ENCODE measurements at places on chromosomes 2 and 18.

DNA sequence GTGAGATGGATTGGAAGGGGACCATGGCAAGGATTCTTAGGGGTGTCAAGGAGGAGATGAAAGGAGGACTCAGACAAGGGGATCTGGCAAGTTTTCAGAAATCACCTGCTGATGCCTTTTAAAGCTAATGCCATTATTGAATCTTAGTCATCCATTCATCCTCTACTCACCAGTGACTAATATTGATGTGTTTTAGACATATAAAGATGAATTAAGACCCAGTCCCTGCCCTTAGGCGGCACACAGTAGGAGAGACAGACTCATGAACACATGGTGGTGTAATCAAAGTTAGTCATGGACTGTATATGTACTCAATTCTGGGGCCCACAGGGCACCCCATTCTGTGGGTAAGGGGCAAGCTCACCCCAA is 56.5 kb upstream of the ATL2 start:
- no peak for DNase-seq

GRCh38 chr2:134555411-134555810 is 163.4 kb downstream of the TMEM163 start:
- no peak for DNase-seq

- no peak for DNase-seq
These were observed 326.8 kb upstream of the KLHL14 start for GRCh38 chr18:33099626-33100025.

- DNase-seq: no peak
These were observed 565.2 kb upstream of the PKDCC start for GRCh38 chr2:41482659-41483058.

- no peak for DNase-seq
These were observed 11.1 kb downstream of the HS6ST1 start for GRCh38 chr2:128307595-128307994.

Measured in NCI-H446 (cell line).